ENCODE measurements at places on chromosomes 6 and 20. TPM values are rescaled to one million over a fixed set of nuclear protein-coding genes. Genes with fewer than 3 reads are reported as not detected.

The BTN1A1 gene
- total RNA-seq: not detected

The EYS gene
- 2.0 TPM for total RNA-seq

The MYB gene
- 2.5 TPM for total RNA-seq

The IL17A gene
- not detected for total RNA-seq

The METTL24 gene
- total RNA-seq: 0.98 TPM

The KLHDC3 gene
- 97.4 TPM for total RNA-seq

The TREM1 gene
- 0.25 TPM for total RNA-seq

The COQ3 gene
- total RNA-seq: 9.8 TPM

The FILIP1 gene
- 1.5 TPM for total RNA-seq

The CCN5 gene
- not detected for total RNA-seq

The KIF13A gene
- 14.5 TPM for total RNA-seq

The OR2H2 gene
- not detected for total RNA-seq

The RIMS1 gene
- total RNA-seq: 233 TPM

The ARMC2 gene
- 10.6 TPM for total RNA-seq

The RREB1 gene
- total RNA-seq: 1.5 TPM

The TIAM2 gene
- total RNA-seq: 113 TPM

The TP53TG5 gene
- total RNA-seq: not detected

The HRH3 gene
- 0.49 TPM for total RNA-seq

The TNNC2 gene
- total RNA-seq: 0.25 TPM

The HEY2 gene
- 0.98 TPM for total RNA-seq

The MCCD1 gene
- total RNA-seq: not detected

The SGK2 gene
- 0.74 TPM for total RNA-seq

The SLC2A10 gene
- 5.4 TPM for total RNA-seq

The CPNE5 gene
- total RNA-seq: 12.3 TPM

The FAM209B gene
- not detected for total RNA-seq

The GNMT gene
- total RNA-seq: 0.74 TPM

The DLK2 gene
- total RNA-seq: 4.4 TPM

The TJAP1 gene
- total RNA-seq: 4.4 TPM

The CNR1 gene
- total RNA-seq: 265 TPM

The KIAA1755 gene
- 2.5 TPM for total RNA-seq

The IRAK1BP1 gene
- 15.0 TPM for total RNA-seq

The DCDC2 gene
- 1.7 TPM for total RNA-seq

The GATA5 gene
- total RNA-seq: not detected

The BEND3 gene
- 6.4 TPM for total RNA-seq

The FABP7 gene
- total RNA-seq: 630 TPM

The PEX7 gene
- total RNA-seq: 6.6 TPM

The GTSF1L gene
- not detected for total RNA-seq

The SLC17A3 gene
- total RNA-seq: not detected

The ULBP3 gene
- total RNA-seq: 8.4 TPM

The WFDC10B gene
- total RNA-seq: not detected

The ADA gene
- total RNA-seq: 1.5 TPM

The CDSN gene
- total RNA-seq: not detected

The PSMB8 gene
- total RNA-seq: 2.0 TPM

The EPHA7 gene
- total RNA-seq: 36.4 TPM

The BLTP3A gene
- total RNA-seq: 6.1 TPM

The WFDC5 gene
- not detected for total RNA-seq

The TUBB2B gene
- total RNA-seq: 2,668 TPM

The MMP24 gene
- 75.0 TPM for total RNA-seq

The VGLL2 gene
- total RNA-seq: not detected

The TOP1 gene
- total RNA-seq: 31.0 TPM

The HDGFL1 gene
- under 0.01 TPM for total RNA-seq

The LAMA5 gene
- total RNA-seq: 13.5 TPM

All from temporal lobe (tissue), 4 donors.